ENCODE measurements at places on chromosomes 11 and 22.

GRCh38 chr22:49160261-49161001, 667.2 kb downstream of the BRD1 start:
- no peak for DNase-seq

GRCh38 chr11:116778556-116778955, 5.8 kb upstream of the BUD13 start:
- no peak for DNase-seq

DNA sequence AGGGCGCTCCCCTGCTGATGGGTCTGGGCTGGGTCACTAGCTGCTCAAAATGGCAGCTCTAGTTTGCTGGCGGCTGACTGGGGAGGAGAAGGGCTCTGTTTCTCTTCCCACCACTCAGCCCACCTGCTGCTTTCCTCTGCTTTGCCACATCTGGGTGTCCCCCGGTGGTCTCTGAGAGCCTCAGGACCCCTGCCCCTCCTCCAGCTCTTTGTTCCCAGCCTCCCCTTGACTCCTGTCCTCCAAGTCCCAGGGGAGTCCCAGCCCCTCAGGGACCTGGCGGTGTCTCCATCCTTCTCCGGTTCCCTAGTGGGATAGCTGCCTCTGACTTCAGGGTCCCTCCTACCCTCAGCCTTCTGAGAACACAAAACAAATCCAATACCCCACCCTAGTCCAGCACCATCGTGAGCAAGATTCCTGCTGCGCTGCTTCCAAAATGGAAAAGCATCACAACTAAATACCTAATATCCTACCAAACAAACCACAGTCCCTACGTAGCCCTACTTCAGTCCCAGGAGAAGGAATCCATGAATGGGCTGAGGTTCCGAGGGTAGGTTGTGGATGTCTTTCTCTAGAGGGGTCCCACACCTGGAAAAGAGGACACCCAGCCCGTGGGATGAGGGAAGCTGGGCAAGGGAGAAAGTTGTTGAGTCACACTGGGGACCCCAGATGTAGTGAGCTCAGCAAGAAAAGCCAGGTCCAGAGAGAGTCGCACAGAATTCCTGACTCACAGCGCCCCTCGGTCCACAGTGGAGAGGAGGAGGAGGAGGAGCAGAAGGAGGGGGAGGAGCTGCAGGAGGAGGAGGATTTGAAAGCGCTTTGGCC, 45.0 kb upstream of the NNMT start:
- no peak for DNase-seq

DNA sequence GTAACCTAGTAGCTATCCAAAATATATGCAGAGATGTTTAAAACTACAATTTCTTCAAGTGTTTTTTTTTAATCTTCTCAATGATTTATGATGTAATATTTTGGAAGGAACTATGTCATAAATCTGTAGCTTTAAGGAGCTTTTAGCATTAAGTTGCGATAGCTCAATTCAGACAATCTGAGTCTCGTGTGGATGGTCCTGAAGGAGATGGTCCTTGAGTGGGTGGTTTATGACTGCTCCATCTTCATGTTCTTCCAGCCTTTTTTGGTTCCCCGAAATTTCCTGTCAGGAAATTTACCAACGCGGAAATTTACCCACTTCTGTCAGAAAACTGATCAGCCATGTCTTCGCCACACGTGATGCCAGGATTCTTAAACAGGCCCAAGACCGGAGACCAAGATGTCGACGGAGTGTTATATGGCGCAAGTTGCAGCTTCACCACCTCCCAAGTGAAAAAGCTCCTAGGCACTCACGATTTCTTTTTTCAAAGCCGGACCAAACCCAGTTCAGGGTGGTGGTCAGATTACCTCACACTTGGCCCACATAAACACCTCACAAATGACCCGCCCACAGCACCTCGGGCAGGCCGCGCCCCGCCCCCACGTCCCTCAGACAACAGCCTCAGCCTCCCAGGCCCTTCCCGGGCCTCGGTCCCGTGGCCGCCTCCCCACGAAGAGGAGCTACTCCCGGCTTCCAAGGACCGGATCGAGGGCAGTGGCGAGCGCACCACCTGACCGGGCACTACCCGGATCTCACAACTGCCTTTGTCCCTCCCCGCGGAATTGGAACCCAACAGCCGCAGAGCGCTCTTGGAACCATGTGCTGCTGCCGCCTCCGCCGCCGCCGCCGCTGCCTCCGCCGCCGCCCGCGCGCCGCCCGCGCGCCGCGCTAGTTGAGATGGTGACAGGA, at the start of gene MORC2:
Gene MORC2 (minus strand): TSS at position 760 of the 909 bp plus-strand sequence. CDS start 885 bp downstream, outside the sequence.
- no peak for DNase-seq

DNA sequence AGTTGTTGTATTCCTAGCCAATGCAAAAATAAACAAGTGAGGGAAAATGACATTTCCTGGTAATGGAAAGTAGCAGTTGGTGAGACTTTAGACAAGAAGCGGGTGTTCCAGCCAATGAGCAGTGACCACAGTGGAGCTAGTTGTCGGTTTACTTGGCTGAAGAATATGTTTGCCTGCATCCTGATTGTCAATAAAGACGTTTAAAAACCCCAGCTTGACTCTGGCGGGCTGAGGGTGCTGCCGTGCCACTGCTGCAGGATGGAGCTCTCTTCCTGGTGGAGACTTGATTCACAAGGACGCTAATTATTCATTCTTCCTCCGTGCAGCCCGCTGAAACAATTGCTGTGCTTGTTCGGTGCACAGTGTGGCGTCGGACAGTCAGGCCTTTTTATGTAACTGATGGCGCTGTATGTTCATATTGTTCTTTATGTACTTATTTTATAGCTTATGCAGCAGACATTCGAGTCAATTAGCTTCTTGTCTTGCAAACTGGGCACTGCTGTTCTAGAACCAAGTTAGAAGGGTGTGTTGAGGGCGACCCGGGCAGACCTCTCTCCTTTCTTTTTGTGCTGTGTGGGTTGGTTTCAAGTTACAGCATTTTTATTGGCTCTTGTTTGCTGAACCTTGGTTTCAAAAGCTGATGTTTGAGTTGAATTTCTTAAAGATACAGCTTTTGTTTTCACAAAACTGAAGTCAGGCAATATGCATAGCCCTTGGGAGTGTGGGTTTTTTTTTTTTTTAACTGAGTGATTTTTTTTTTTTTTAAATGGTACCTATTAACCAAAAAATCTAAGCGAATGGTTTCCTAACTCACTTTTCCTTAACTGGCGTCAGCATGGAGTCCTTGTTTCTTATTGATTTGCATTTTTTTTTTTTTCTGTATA, 153.9 kb downstream of the TEAD1 start:
- no peak for DNase-seq

DNA sequence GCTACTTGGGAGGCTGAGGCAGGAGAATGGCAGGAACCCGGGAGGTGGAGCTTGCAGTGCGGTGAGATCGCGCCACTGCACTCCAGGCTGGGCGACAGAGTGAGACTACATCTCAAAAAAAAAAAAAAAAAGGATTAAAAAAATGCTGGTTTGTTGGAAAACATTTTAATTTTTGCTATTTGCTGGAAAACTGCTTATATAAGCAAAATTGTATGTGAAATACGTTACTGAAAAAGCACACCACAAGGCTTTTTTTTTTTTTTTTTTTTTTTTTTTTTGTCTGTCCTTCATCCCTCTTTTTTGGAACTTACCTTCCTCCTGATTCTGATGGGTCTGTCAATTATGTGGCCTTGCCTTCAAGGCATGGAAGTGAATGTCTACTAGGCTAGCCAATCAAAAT, 40.8 kb downstream of the DCDC1 start:
- DNase-seq = no peak

GRCh38 chr22:20957102-20957682, 9.9 kb upstream of the AIFM3 start:
- no peak for DNase-seq

DNA sequence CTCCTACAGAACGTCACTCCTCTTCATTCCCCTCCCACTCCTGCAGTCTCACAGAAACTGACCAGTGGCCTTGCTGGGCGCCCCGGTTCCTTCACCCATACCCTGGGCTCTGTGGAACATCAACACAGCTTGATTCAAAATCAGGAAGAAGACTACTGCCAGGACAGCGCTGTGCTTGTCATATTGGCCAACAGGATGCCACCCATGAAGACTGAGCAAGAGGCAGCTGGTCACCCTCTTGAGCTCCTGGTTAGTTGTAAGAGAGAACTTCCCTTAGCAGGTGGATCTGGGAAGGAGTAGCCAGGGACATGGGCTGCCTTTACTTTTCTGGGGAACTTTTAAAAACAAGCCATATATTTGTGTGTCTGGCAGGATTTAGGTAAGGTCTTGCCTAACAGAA, 110.4 kb upstream of the TIMP3 start:
- DNase-seq = no peak

GRCh38 chr11:95327273-95327948, 96.4 kb upstream of the SESN3 start:
- DNase-seq = no peak

GRCh38 chr22:41857155-41857859, 24.4 kb downstream of the SREBF2 start:
- no peak for DNase-seq

DNA sequence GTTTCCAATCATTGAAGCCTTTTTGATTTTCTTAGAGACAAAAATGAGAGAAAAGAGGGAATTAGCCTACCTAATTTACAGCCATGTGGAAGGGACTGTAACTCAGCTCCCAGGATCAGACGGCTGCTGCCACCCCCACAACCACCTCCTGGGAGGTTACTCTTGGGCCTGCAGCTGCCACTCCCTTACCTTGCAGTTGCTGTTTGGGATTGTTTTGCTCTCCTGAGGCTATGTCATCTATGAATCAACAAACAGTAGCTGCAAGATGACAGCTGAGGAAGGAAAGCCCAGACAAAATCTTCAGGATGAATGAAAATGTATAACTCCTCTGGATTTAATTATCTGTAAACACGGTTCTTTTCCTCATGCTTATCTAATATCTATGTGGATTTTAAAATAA, 28.0 kb upstream of the ZC3H12C start:
- DNase-seq = no peak

DNA sequence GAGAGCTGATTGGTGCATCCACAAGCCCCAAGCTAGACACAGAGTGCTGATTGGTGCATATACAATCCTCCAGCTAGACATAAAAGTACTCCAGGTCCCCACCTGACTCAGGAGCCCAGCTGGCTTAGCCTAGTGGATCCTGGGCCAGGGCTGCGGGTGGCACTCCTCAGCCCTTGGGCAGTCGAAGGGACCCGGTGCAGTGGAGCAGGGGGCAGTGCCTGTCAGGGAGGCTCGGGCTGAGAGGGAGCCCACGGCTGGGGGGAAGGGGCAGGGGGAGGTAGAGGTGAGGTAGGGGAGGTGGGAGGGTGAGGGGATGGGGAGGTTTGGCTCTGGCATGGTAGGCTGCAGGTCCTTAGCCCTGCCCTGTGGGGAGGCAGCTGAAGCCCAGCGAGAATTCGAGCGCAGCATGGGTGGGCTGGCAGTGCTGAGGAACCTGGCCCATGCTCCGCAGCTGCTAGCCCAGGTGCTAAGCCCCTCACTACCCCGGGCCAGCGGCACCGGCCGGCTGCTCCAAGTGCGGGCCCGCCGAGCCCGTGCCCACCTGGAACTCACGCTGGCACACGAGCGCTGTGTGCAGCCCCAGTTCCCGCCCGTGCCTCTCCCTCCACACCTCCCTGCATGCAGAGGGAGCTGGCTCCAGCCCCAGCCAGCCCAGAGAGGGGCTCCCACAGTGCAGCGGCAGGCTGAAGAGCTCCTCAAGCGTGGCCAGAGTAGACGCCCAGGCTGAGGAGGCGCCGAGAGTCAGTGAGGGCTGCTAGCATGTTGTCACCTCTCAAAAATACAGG, 742.8 kb downstream of the FAM181B start:
- DNase-seq = no peak

Measured in epithelial cell of proximal tubule (primary cell).